ENCODE measurements at places on chromosomes 1 and 21.
A peak's percentile ranks its signal among the peaks of the same experiment; 100 is the strongest.

DNA sequence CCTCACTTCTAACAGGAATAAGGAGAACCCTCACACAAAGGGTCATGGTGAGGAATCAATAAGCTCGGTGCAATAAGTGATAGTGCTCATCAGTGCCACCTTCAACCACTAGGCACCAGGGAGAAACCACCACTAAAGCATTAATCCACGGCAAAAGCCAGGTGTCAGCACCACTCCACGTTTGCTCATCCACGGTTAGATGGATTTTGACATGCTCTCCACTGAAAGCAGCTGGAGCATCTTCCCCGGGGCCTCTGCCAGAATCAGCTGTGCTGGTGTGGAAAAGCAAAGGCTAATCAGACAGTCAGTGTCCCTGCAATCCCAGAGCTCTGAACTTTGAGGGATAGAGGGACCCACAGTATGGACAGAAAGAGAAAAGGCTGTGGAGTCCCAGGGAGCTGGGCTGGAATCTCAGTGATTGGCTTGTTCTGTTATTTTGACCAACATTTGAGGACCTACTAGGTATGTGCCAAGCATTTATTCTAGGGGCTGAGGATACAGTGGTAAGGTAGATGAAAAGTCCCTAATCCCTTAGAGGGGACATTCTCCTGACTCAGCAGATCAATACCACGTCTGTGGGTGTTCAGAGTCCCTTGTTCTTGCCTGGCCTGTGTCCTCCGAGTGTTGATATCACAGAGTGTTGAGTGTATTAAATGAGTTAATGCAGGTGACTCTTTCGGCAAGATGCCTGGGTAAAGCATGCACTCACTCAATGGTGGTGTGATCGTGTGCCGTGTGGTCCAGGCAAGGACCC is 41.3 kb downstream of the FHAD1 start:
- no peak for DNase-seq

DNA sequence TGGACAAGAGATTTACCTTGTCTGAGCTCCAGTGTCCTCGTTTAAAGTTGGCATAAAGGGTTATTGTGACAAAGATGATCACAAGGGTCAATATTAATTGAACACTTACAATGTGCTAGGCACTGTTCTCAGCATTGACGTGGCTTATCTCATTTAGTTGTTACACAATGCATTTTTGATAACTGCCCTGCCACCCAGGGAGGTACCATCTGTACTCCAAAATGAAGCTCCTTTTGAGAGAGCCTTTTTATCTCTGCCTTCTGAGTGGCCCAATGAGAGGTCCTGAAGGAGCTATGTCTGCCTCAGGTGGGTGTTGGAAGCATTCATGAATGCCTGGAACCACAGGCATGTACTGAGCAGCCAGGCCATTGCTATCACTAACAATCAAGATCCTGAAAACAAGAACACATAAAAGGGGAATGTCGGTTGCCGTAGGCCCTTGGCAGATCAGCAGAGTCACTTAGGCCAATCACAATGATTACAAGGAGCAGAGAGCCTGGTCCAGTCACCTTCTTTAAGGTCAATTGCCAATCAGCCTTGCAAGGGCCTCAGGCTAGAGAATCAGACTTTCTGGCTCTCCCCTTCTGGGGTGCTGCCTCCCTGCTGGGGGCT is 78.5 kb downstream of the NMNAT2 start:
- no peak for DNase-seq

DNA sequence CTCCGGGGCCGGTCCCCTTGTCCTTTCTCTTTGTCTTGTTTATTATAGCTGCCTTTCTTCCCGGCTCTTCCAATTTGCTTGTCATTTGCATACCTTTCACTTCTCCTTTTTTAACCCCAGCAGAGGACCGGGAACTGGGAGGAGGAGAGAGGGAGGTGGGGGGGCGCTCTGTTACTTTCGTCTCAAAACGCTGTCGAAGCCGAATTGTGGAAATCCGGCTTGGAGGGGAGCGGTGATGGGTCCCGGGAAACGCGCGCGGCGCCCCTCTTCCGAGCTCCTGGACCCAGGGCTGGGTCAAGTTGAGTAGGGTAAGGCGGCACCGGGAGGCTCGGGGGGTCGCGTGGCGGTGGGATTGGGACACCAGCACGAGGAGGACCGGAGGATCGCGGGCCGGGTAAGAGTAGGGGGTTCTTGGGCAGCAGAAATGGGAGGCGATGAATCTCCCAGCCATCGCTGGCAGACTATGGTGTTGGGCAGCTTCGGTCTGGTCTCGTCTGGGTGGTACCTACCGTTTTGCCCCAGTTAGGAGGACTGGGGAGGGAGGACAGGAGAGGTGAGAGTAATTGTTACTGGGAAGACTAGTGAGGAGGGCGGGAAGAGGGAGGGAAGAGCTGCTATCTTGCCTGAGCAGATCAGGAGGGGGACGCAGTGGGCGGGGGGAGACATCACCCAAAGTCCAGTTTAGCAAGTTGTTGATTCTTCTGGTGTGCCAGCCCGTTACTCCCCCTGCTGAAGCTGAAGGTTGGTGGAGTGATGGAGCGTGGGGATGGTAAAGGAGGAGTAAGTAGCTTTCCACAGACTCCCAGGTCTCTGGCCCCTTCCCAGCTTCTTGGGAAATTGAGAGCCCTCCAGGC is 1.5 kb downstream of the PROX1 start:
- no peak for DNase-seq

DNA sequence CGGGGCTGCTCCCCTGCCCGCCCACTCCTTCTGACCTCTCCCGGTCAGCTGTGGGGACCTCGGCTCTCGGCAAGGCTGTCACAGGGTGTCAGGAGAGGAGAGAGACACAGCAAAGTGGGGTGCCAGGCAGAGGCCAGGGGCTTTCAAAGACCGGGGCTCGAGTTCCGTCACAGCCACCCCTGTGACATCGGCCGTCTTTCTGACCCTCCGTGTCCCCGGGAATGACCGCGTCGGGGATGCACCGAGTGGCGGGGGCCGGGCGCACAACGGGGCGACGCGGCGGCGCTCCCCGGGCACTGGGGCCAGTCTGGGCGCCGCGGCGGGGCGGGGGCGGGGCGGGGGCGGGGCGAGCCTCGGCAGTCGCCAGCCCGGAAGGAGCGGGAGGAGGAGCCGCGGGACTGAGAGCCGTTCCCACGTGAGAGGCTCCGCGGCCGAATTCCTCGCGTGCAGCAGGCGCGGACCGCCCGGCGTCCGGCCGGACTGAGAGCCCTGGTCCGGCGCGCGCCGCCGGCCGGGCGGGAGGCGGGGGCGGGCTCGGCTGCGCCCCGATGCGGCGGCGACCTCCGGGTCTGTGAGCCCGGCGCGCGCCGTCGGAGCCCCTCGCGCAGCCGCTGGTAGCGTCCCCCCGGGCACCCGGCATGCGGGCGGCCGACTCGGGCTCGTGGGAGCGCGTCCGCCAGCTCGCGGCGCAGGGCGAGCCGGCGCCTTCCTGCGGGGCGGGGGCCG is 229.7 kb upstream of the TMEM51 start:
- DNase-seq = peak; percentile 17

DNA sequence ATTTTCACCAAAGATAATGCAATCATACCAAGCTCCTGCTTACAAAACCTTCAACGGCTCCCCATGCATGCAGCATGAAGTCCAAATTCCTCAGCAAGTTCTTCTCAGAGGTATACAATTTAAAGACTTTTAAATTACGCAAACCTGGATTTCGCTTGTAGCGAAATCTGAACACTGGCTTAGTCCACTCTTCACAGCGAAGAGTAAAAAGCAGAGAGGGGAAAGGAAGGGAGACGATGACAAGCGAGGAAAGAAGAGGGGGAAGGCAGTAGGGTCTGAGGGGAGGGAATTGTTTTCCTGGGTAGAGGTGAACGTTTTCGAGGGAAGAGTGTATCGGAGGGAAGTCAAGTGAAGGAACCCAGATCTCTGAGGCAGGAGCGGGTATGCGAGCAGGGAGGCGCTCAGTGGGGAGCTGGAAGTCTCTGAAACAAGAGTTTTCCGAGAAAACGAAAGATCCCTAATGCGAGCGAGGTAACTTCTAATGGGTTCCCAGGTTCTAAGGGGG is 790 bp downstream of the TESK2 start:
- DNase-seq = no peak
